ENCODE measurements at places on chromosomes 6 and 20. TPM values are rescaled to one million over a fixed set of nuclear protein-coding genes. Genes with fewer than 3 reads are reported as not detected.

DNA sequence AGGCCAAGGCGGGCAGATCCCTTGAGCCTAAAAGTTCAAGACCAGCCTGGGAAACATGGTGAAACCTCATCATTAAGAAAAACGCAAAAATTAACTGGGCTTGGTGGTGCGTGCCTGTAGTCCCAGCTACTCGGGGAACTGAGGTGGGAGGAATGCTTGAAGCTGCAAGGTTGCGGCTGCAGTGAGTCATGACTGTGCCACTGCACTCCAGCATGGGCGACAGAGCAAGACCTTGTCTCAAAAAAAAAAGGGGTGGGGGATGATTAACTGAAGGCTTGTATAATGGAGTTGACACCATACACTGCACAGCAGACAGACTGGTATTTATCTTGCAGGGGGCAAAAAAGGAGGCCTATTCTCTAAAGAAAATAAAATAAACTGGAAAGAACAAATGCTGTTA, 27.7 kb downstream of the SRPK1 start:
- no peak for DNase-seq

DNA sequence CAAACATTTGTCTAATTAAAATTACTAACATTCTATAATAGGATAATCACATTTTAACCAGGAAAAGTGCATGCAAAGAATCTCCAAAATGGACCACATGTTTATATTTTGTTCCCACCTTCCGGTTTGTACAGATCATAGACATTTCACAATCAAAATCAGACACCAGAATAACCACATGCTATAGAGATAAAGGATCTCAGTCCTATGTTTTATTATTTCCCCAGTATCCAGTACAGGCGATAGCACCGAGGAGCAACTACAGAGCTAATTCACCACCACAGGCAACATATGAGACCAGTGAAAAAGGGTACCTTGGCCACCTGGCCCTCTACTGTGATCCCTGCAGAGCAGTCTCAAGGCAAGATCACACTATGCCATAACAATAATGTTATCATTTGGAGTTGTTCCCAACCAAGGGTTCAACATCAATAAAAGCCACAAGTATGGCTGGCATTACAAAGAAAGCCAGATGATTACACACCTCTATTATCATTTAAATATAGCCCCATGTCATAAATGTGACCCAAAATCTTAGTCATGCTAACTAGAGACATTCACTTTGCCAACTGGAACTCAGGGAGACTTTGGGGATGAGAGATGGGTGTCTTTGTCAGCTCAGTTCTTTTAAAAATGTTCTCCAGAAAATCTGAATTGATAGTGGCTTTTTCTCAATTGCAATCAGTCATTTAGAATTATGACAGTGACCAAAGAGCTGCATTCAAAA, 46.7 kb downstream of the RALGAPA2 start:
- no peak for DNase-seq

Gene FAM135A
- 15.4 TPM for total RNA-seq

Gene ADGRF5
- 37.4 TPM for total RNA-seq

Gene KIF25
- 0.44 TPM for total RNA-seq

Gene COL9A3
- 4.7 TPM for total RNA-seq

Gene GABRR2
- total RNA-seq = 0.53 TPM

Gene PAK5
- not detected for total RNA-seq

Gene BCLAF1
- total RNA-seq = 70.9 TPM
